Activated T-cell treated with anti-CD3 and anti-CD28 coated beads for 1 hour (primary cell): ENCODE measurements at places on chromosomes 16 and 17.

GRCh38 chr17:77666881-77667395 lies 291.6 kb upstream of the TNRC6C start:
- DNase-seq = peak; percentile 40

DNA sequence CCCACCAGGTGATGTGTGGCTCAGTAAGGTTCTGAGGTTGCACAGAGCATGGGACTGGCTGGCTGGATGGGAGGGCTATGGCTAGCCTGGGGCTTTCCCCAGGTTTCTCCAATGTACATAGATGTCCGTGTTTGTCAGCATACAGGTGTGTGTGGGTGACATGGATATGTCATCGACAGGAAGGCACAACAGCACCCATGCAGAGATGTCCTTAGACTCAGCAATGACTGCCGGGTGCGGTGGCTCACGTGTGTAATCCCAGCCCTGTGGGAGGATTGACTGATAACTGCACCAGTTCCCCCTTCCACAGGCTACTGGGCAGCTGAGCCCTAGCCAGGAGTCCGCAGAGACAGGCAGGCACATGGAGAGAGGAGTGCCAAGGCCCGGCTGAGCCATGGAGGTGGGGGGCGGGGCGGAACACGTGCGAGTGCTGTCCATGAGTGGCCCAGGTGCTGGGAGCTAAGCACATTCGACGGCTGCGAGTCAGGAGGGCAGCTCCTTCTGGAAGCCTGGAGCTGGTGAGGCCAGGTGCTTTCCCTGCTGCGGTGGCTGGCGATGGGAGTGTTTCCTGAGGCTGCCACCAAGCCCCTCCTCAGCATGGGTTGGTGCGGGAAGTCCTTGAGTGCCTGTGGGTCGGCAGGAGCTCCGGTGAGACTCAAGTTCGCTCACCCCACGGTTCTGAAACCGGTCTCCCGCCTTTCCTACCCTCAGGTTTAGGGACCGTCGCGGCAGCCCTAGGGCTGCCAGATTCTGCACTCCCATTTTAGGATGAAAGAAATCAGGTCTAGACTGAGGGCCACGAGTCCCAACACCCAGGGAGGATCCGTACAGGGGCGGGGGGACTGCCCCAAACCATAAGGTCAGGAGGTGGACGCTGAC lies 858 bp upstream of the ASPSCR1 start:
- no peak for DNase-seq

- DNase-seq = no peak
These were observed 955 bp downstream of the HOXB13 start for GRCh38 chr17:48727415-48728175.

DNA sequence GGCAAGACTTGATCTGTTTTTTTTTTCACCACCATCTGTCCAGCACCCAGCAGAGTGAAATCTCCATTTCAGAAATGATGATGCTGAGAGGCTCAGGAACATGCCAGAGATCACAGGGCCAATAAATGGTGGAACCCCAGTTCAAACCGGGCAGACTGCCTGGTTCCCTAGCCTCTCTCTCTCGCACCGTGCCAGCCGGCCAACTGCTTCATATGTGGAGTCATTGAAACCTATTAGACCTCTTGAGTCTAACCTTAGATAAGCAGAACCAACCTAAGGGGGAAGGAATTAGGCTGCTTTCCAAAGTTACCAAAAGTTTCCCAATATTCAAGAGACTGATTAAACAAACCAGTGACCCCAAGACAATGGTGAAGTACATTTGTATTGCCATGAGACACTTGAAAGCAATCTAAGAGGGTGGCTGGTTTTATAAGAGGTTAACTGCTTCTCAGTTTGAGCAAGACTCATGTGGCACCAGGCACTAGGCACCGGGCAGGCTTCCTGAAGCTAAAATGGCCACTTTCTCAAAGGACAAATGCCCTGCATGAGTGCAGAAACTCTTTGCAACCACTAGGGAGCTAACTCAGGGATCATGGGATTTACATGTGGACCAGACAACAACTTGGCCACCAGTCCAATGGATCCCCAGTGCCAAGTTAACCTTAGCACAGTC lies 18.4 kb downstream of the TOX3 start:
- no peak for DNase-seq

GRCh38 chr16:65608455-65608854 lies 486.6 kb upstream of the CDH11 start:
- no peak for DNase-seq

- peak; percentile 80 for DNase-seq
These were observed at the start of gene NCOR1 for GRCh38 chr17:16215273-16215964. Gene NCOR1 (minus strand): TSS chr17:16215534. CDS start chr17:16194569, 20,965 bp downstream.

- DNase-seq = no peak
These were observed 494.4 kb downstream of the HS3ST4 start for GRCh38 chr16:26186091-26186615.

DNA sequence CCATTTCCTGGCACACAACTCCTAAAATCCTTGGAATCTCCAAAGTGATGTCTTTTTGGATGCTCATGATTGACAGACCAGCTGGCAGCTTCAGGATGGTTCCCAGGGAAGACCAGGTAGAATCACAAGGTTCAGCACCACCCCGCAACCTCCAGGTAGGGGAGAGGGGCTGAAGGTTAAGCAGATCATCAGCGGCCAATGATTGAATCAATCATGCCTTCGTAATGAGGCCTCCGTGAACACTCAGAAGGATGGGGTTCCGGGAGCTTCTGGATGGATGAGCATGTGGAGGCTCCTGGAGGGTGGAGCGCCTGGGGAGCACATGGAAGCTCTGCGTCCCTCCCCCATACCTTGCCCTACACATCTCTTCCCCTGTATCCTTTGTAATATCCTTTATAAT lies 185.9 kb downstream of the SEC14L1 start:
- DNase-seq = no peak

DNA sequence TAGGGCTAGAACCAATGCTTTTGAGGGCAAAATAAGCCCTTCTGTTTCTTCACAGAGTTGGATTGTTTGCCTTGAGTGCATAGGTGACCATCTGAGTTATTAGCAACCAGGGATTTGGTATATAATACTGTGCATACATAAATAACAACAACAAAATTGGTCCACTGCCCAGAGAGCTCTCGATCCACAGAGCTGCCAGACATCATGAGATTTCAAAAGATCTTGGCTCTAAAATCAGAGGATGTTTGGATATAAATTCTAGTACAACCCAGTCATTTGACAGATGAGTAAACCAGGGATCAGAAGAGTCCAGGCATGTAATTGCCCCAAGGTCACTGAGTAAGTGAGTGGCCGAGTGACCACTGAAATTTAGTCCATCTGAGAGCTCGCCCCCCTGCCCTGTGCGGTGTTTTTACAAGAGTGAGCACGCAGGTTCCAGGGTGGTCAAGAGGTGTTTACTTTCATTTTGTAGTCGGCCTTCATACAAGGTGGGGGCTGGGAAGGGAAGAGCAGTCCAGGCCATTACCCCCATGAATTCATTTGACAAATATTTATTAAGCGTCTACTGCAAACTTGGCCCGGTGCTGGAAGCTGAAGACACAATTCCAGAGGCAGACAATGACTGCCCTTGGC lies 1.8 kb upstream of the MT2A start:
- no peak for DNase-seq

- DNase-seq = no peak
These were observed 33.7 kb downstream of the IST1 start for GRCh38 chr16:71929048-71929447.
